ENCODE measurements at places on chromosomes 7 and 10.

- DNase-seq: peak; percentile 55
Observed at GRCh38 chr7:434891-435629, 84.6 kb downstream of the PDGFA start.

DNA sequence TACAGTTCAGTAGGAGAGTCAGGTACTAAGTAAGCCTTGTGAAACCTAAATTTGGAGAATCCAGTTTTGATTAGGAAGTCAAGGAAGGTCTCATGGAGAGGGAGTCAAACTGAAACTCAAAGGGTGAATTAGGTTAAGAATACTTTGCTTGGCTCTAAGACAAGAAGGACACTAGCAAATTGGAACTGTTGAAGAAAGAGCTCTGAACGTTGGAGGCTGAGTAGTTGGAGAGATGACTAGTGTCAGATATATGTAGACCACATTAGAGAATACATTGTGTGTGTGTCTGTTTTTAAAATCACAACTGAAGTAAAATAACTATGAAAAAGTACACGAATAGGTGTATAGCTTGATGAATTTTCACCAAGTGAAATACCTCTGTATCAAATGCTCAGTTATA lies 6.3 kb downstream of the VPS26A start:
- DNase-seq: no peak

DNA sequence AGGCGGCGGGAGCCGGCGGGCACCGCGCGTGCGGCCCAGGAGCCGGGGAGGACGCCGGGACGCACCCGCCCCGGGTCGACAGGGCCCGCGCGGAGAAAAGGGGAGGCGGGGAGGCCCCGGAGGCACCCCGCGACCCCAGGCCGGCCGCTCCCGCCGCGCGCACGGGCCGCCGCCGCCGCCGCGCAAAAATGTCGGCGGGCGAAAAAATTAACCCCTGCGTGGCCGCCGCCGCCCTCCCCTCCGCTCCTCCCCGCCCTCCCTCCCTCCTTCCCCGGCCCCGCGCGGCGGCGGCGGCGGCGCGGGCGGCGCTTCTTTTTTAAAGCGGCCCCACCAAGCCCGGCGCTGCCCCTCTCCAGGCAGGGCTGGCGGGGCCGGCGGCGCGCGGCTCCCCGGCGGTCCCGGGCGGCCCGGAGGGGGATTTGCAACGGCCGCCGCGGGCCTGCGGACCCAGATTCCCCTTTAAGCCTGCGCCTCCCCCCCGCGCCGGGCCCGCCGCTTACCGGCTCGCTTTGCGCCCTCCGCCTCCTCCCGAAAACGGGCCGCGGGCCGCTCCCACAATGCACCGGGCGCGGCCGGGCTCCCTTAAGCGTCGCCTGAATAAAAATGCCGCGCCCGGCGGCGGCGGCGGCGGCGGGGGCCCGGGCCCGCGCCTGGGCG lies 465 bp downstream of the SEPHS1 start:
- DNase-seq: peak; percentile 78

DNA sequence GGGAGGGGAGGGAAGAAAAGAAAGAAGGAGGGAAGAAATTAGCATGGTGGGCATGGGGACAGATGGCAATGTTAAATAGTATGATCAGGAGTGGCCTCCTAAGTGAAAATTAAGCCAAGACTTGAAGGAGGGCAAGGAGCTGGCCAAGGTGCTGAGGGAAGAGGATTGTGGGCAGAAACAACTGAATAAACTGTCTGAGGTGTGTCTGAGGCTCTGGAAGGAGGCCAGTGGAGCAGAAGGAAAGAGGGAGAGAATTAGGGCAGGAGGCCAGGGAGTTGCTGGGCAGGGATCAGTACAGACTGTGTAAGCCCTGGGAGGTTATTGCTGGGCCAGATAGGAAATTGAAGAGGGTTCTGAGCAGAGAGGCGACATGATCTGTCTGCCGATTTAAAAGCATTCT lies 40.6 kb upstream of the VKORC1L1 start:
- no peak for DNase-seq

DNA sequence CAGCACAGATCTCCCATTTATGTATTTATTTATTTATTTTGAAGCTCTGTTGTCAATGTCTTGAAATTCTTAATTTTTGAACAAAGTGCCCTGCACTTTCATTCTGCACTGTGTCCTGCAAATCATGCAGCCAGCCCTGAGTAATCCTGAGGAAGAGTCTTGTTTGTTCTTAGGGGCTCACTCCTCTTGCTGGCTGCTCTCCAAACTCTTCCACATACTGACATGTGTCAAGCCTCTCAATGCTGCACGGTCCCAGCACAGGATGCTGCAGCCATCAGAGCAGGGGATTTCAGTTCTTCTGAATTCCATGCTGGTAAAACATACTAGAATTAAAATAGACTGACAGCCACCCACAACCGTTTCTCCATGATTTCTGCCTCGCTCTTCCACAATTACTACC lies 207.2 kb downstream of the PARD3 start:
- no peak for DNase-seq

DNA sequence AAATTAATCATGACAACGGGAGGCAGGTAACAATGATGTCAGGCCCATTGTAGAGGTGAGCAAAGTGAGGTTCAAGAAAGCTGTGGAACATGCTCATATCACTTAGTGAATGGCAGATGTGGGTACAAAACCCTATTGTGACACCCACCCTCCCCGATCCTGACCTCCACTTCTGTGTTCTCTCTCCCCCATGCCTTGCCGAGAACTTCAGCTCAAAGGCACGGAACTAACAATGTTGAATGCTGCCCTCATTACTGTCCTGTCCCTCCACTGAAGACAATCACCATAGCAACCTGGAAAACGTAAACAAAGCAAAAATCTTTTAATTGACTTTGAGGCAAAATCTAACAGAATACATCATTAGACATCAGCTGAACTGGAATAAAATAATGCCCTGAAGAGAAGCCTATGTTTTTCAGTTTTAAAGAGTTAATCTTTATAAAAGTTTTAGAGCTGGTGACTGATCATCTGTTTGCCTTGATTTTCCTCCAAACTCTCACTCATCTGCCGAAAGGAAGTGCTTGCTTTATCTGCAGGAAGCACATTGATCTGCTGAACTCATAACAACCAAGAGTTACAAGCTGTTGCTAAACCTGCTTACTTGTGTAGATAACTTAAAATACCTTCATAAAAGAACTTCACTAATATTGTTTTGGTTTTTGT lies 133.6 kb downstream of the CUBN start:
- no peak for DNase-seq

DNA sequence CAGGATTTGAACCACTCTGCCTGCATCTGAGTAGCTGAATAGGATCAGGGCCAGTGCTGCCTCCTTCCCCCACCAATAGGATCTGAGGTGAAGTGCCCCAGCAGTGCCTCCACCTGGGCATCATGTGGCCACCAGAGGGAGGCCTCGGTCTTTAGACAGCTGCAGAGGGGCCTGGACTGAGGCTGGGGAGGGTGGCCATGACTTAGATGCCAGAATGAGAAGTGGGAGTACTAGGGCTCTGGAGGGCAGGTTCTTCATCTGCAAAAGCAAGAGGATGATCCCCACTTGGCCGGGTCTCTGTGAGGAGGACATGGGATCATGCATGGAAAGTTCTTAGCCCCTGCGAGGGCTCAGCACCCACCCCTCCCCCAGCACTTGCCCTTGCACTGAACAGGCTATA lies 56.9 kb downstream of the NEUROG3 start:
- DNase-seq: no peak

DNA sequence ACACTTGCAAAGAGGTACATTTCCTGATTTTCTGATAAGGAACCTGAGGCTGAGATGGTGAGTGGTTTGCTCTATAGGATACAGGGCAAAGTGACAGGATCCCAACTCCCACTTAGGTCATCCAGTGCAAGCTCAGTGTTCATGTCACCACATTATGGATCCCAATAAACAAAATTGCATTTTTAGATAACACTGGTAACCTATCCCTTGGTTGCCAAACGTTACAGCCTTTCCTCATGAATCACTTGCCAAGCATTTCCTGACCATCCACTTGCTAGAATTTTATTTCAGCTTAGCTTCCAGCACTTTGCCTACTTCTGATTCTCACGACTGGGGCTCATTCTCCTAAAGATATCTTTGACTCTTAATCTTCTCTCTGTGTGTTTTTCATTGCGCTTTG lies 131.4 kb upstream of the ODAD2 start:
- DNase-seq: no peak

DNA sequence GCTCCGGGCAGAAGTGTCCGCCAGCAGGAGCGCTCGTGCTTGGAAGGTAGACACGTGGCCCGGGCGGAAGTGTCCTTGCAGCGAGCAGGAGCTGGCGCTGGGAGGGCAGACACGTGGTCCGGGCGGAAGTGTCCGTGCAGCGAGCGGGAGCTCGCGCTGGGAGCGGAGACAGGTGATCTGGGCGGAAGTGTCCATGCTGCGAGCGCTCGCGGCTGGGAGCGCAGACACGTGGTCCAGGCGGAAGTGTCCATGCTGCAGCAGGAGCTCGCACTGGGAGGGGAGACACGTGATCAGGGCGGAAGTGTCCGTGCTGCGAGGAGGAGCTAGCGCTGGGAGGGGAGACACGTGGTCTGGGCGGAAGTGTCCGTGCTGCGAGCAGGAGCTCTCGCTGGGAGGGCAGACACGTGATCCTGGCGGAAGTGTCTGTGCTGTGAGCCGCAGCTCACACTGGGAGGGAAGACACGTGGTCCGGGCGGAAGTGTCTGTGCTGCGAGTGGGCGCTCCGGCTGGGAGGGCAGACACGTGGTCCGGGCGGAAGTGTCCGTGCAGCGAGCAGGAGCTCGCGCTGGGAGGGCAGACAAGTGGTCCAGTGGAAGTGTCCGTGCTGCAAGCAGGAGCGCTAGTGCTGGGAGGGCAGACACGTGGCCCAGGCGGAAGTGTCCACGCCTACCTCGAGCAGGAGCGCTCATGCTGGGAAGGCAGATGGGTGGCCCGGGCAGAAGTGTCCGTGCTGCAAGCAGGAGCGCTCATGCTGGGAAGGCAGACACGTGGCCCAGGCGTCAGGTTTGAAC lies 41.1 kb upstream of the PRKAR1B start:
- DNase-seq: no peak

DNA sequence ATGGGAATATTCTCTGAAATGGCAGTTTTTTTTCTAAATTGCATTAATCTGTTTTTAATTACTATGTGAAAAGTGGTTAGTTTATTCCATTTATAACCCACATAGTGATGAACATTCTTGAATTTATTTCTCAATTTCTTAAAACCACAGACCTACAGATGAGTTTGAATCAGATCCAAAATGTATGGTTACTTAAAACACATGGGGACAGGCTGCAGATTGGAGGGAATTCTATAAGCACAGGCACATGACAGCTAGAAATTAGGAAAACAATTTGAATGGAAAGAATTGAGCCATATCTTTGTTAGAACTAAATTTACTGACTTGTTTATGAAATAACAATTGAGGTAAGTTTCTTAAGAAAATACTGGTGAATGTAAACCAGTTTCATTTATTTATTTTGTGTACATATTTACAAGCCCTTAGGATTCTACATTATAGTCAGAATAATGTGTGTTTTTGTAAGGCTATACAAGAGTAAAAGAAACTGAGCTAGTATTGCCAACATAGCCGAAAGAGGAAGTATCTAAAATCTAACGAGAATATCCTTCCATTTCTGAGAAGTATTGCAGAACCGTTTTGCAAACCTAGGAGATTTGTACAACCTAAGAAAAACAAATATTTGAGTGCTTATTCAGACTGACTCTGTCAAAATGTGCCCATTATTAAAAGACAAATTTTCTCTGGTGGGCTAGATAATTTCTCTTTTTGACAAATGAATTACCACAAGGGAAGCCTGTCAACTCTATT lies 434.3 kb upstream of the SEMA3D start:
- no peak for DNase-seq

DNA sequence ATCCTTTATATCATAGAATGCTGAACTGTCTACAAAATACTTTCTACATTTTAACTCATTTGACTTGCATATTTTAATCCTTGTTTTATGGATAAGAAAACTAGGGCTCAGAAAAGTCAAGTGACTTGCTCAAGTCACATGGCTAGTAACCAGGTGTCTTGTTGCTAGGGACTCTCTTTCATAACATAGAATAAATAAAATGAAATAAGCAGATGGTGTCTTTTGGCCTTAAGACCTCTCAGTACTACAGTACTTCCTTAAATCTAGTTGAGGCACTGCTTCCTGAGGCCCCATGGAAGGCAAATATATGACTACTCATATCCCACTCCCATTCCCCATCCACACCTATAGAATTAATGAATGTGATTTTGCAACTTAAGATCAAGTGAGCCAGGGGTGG lies 87.9 kb downstream of the CDK6 start:
- DNase-seq: no peak

- DNase-seq: no peak
Observed at GRCh38 chr10:115045499-115045898, 47.7 kb upstream of the ATRNL1 start.

DNA sequence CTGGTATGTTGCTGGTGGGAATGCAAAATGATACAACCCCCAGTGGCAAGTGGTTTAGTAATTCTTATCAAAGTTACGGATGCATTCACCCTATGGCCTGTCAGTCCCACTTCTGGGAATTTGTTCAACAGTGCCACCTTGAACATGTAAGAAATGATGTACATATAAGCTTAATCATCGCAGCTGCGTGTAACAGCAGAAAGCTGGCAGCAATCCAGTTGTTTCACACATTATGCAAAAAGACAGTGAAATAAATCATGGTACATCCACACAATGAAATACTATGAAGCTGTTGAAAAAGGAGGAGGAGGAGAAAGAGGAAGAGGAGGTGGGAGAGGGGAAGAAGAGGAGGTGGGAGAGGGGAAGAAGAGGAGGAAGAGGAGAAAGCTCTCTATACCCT lies 76.2 kb upstream of the MYL10 start:
- no peak for DNase-seq

DNA sequence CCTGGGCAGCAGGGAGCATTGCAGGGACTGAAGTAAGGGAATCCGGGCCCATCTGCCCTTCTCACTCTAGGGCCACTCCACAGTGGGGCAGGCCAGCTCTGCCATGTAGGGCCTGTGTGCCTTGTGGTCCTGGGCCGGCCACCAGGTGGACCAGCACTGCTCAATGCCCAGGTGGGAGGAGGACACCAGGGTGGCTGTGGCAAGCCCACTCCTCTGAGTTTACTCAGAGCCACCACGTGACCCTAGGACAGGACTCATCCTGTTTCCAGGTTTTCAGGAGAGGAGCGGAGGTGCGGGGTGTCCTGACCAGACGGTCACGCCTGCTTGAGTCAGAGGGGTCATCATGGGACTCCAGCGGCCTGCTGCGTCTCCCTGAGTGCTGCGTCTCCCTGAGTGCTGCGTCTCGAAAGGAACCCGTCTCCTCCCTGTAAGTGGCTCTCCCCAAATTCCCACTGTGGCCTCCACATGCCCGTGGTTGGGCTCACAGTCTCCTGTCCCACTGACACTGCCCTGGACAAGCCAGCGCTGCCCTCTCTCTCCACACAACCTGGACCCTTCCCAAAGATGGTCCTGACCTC lies 2.9 kb downstream of the CFAP46 start:
- DNase-seq: no peak

- DNase-seq: no peak
Observed at GRCh38 chr10:130244928-130245495, 108.8 kb downstream of the GLRX3 start.

- no peak for DNase-seq
Observed at GRCh38 chr7:22576612-22577469, 76.9 kb upstream of the STEAP1B start.

DNA sequence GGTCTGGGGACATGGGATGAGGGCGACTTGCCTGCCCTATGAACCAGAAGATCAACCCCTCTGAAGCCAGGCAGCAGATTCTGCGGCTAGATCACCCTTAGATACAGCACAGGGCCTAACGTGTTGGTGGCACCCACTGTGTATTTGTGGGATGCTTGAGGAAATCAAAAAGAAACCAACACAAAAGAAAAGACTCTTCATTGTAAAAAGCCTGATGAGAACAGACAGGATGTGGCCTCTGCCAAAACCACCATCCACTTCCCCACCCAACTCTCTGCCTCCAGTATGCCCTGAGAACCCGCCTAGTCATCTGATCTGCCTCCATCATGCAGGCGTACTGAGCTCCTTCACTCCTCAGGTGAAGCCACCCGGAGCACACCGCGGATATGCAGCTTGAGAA lies 97.2 kb upstream of the INSYN2A start:
- no peak for DNase-seq
